ENCODE measurements at places on chromosomes 6 and 20.

- H3K27me3 ChIP-seq = no peaks in the 10 kb centered on the region
- H3K36me3 ChIP-seq = no peaks in the 10 kb centered on the region
- no peak for DNase-seq
- no peak overlapping the region for H3K27ac ChIP-seq
- H3K4me3 ChIP-seq = no peak overlapping the region
- no peaks in the 10 kb centered on the region for H3K4me1 ChIP-seq
These were observed 299.3 kb upstream of the ZFP64 start for GRCh38 chr20:52490711-52491430.

DNA sequence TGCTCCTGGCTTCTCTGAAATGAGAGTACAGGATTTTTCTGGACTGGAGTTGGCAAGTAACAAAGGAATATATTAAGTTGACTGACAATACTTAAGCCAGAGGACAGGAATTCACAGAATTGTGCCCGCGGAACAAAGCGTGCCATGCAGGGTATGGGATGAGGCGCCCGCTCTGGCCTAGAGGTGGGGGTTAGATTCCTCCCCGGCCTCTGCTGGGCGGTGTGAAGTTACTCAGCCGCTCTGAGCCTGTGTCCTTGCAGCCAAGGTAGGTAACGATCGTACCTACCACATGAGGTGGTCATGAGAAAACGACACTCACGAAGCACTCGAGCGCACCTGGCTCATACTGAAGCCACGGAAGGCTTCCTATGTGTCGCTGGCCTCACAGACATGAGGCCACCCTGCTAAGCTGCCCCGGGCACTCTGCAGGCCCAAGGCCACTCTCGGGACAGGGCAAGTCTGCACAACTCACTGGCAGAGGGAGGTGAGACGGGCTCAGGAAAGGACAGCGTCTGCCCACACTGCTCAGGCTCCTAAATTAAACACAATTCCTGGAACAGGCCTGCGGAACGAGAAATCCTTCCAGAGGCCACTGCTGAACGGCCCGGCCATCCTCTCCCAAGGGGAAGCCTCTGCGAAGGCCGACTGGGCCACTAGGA is 70.8 kb downstream of the PSMG4 start:
- no peak overlapping the region for H3K4me3 ChIP-seq
- no peaks in the 10 kb centered on the region for H3K4me1 ChIP-seq
- no peak overlapping the region for H3K27ac ChIP-seq
- no peaks in the 10 kb centered on the region for H3K36me3 ChIP-seq

- H3K4me3 ChIP-seq = no peak overlapping the region
- DNase-seq = no peak
- H3K27me3 ChIP-seq = no peaks in the 10 kb centered on the region
- H3K27ac ChIP-seq = no peak overlapping the region
These were observed 54.4 kb upstream of the SIRPG start for GRCh38 chr20:1711826-1712601.

DNA sequence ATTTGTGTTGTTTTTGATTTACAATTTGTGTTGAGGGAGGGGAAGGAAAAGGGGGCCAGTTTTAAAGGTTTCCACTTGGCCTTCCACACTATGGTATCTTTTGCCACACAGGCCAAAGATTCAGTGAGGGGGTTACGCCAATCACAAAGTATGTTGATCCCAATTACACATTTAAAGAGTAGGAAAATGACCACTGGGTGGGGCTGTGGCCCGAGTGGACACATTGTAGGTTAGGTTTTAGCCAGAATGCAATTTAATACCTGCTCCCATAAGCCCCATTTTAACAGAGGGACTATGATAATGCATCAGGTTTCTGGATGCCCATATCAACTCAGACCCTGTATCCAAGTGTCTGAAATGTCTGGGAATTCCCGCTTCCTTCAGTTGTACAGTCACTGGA is 15.6 kb downstream of the VGLL2 start:
- no peaks in the 10 kb centered on the region for H3K27me3 ChIP-seq
- no peak overlapping the region for H3K4me3 ChIP-seq
- no peak overlapping the region for H3K27ac ChIP-seq
- H3K36me3 ChIP-seq = no peaks in the 10 kb centered on the region

DNA sequence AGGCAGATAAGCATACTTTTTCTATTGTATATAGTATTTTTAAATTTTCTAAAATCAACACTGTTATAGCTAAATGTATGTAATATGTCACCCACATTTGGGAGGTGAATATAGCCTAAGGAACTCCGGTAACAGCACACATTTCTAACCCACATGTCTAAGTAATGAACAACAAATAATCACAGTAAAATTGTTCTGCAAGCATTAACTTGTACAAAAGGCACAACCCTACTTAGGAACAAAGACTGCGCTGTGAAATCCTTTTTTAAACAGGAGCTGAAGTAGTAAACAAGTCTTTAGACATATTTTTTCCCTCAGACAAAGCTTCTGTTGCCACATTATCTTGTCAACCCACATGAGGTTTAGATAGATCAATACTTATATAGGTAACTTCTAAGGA is 872.4 kb upstream of the SLC35B3 start:
- H3K36me3 ChIP-seq = no peaks in the 10 kb centered on the region
- no peaks in the 10 kb centered on the region for H3K27me3 ChIP-seq
- no peak overlapping the region for H3K4me3 ChIP-seq
- no peaks in the 10 kb centered on the region for H3K4me1 ChIP-seq

DNA sequence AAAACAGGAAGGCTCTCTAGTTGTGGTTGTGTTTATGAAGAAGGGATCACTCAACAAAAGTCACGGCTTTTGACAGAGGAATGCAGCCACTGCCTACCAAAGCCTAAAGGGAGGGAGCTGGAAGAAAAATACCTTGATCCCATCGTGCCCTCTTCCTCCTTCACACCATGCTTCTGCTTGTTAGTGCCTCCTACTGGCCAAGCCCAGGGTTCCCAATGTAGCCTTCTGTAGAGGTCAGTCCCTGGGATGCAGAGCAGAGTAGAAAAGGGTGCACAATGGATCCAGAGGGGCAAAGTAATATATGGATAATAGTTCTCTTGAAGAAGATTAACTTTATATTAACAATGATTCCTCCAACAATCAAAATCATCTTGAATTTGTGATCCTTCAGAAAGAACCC is 293.5 kb upstream of the FERMT1 start:
- no peak overlapping the region for H3K4me3 ChIP-seq
- H3K4me1 ChIP-seq = no peaks in the 10 kb centered on the region
- DNase-seq = no peak

DNA sequence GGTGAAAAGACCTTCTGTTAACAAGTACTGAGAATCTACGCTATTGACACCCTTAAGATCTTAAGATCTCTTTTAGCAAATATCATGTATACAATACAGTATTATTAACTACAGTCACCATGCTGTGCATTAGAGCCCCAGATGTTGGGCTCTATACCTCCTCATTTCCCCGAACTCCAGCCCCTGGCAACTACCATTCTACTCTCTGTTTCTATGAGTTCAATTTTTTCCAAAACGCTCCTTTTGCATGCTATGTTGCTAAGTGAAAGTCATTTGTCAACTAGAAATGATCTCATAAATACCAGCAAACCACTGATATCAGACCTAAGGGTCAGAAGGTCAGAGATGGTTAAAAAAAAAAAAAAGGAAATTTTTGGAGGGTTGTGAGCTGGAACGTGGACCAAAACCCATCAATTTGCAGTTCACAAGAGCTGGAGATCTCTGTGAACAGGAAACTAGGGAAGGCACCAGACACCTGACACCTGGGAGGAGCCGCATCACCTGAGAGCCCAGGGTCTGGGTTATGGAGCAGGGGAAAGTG is 122.0 kb upstream of the KCNK16 start:
- H3K27me3 ChIP-seq = no peaks in the 10 kb centered on the region
- H3K4me1 ChIP-seq = no peaks in the 10 kb centered on the region
- no peak overlapping the region for H3K4me3 ChIP-seq
- DNase-seq = no peak

DNA sequence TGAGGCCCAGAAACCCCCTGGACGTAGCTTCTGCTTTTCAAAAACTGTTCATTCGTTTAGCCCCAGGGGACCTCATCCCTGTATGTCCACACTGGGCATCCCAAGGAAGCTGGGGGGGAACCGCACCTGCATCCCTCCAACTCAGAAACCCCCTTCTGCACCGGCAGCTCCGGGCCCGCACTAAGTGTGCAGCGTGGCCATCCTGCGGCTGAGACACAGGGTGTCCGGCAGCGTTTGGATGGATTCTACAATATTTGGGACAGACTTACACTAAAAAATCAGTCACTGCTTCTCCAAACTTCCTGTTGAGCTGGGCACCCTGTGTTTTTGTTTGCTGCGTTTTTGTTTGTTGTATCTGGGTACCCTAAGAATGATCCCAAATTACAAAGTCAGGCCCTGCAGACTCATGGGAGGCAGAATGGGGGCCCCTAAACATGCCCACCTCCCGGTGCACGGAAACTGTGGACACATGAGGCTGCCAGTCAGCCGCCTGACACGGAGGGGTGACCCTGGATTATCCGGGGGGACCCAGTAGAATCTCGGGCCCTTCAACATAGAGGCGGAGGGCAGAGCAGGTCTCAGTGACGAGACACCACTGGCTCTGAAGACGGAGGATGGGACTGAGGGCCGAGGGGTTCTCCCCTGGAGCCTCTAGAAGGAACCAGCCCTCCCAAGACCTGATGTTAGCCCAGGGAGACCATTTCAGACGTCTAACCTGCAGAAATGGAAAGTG is 88.2 kb upstream of the BHLHE23 start:
- DNase-seq = no peak
- H3K4me3 ChIP-seq = no peak overlapping the region
- H3K36me3 ChIP-seq = no peaks in the 10 kb centered on the region
- H3K27ac ChIP-seq = no peak overlapping the region

- H3K4me1 ChIP-seq = no peaks in the 10 kb centered on the region
- H3K27me3 ChIP-seq = no peaks in the 10 kb centered on the region
- no peak overlapping the region for H3K27ac ChIP-seq
These were observed 1333.5 kb downstream of the KHDRBS2 start for GRCh38 chr6:60952500-60952899.

GRCh38 chr20:59184880-59185447 is 21.3 kb downstream of the ZNF831 start:
- no peaks in the 10 kb centered on the region for H3K4me1 ChIP-seq
- H3K27ac ChIP-seq = no peak overlapping the region
- no peaks in the 10 kb centered on the region for H3K27me3 ChIP-seq

DNA sequence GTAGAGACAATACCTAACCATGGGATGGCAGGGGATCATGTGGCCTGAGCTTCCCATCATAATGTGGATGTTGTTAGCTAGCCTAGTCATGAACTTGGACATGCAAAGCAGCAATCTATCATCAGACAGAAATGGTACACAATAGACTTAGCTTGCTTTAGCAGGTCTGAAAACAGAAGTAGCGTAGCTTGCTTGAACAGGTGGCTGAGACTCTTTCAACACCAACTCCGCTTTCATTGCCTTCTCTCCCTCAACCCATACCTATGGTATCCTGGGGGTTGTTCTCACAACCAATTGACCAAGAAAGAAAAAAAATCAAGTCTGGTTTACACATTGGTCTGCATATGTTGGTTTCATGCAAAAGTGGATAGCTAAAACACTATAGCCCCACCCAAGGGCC is 23.0 kb downstream of the CD164 start:
- DNase-seq = no peak
- H3K36me3 ChIP-seq = no peaks in the 10 kb centered on the region
- no peaks in the 10 kb centered on the region for H3K27me3 ChIP-seq

DNA sequence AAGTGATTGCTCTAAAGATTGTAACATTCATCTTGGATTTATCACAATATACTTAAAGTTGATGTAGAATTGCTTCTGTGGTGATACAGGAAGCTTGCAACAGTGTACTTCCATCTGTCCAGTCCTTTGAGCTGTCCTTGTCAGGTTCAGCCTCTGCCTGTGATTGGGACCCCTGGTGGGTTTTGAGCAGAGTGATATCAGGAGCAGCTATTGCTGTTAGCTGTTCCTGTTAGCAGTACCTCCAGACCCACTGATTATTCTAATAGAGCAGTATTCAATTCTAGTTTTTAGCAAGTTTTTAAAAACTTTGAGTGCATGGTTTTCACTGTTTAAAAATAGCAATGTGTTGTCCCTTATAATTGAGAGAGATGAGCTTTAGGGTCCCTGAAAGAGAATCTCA is 48.8 kb downstream of the TULP4 start:
- H3K27me3 ChIP-seq = no peaks in the 10 kb centered on the region
- no peaks in the 10 kb centered on the region for H3K4me1 ChIP-seq
- H3K4me3 ChIP-seq = no peak overlapping the region
- H3K36me3 ChIP-seq = no peaks in the 10 kb centered on the region
